Vagina (tissue), 2 donors: ENCODE measurements at places on chromosomes 11 and 22. TPM values are rescaled to one million over a fixed set of nuclear protein-coding genes. Genes with fewer than 3 reads are reported as not detected.

- no peaks in the 10 kb centered on the region for H3K27me3 ChIP-seq
- peak overlapping the region; percentile 43 for H3K27ac ChIP-seq
- no peak for DNase-seq
- H3K36me3 ChIP-seq = no peaks in the 10 kb centered on the region
- no peak overlapping the region for H3K4me3 ChIP-seq
- peaks cover 9% of the 10 kb centered on the region for H3K4me1 ChIP-seq
These were observed 238.1 kb upstream of the BLID start for GRCh38 chr11:122354025-122354697.

DNA sequence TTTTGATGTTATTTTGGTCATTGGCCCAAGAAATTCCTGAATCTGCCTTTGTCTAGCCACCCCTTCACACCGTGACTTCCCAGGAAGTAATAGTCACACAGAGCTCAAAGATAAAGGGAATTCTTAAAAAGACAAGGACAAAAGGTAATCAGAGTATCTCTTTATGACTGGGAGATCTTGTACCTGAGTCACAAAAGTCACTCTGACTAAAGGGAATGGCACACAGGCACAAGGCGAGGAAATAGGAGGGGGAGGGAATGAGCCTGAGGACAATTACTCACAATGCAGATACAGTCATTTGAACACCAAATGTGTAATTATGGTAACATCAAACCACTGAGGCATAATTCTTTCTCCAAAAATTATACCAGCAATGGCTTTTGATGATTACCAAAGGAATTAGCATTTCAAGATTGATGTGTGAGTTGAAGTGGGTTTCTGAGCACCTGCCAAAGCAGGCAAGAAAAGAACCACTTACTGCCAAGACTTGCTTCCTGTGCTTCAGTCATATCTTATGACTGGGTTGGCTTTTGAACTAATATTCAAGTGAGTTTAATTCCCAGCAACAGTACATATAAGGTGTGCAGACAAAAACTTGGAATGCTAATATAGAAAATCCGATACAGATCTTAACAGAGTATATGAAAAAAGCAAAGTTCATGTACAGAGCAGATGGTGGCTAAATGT, 856.4 kb downstream of the LRRC4C start:
- H3K27ac ChIP-seq = no peak overlapping the region
- DNase-seq = no peak
- H3K4me1 ChIP-seq = no peaks in the 10 kb centered on the region
- no peaks in the 10 kb centered on the region for H3K36me3 ChIP-seq

GRCh38 chr11:101516546-101516945, 67.3 kb downstream of the TRPC6 start:
- H3K27me3 ChIP-seq = no peaks in the 10 kb centered on the region
- no peaks in the 10 kb centered on the region for H3K4me1 ChIP-seq
- H3K4me3 ChIP-seq = no peak overlapping the region
- H3K36me3 ChIP-seq = no peaks in the 10 kb centered on the region
- H3K27ac ChIP-seq = no peak overlapping the region
- no peak for DNase-seq

DNA sequence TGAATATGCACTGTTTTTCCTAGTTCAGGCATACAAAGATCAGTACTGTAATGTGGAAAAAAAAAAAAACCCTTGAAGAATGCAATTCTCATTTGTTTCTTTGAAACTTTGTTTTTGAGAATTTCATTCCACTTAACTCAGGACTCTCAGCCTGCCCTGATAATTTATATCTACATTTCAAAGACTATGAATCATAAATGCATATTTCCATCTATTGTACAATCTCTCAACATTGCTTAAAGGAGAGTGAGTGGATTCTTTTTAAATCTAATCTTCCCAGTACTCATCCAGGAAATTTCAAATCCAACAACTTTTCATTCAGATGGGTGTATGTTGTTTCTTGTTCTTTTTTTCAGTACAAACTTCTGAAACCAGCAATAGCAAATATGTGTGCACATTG, 322.2 kb upstream of the DDI1 start:
- no peaks in the 10 kb centered on the region for H3K27me3 ChIP-seq
- H3K4me1 ChIP-seq = no peaks in the 10 kb centered on the region
- no peaks in the 10 kb centered on the region for H3K36me3 ChIP-seq

DNA sequence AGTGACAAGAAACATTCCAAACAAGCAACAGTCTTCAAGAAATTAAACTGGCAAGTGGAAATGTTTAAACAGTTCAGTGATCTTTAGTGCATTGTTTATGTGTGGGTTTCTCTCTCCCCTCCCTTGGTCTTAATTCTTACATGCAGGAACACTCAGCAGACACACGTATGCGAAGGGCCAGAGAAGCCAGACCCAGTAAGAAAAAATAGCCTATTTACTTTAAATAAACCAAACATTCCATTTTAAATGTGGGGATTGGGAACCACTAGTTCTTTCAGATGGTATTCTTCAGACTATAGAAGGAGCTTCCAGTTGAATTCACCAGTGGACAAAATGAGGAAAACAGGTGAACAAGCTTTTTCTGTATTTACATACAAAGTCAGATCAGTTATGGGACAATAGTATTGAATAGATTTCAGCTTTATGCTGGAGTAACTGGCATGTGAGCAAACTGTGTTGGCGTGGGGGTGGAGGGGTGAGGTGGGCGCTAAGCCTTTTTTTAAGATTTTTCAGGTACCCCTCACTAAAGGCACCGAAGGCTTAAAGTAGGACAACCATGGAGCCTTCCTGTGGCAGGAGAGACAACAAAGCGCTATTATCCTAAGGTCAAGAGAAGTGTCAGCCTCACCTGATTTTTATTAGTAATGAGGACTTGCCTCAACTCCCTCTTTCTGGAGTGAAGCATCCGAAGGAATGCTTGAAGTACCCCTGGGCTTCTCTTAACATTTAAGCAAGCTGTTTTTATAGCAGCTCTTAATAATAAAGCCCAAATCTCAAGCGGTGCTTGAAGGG, 6.0 kb downstream of the MALAT1 start:
- H3K4me3 ChIP-seq = peak overlapping the region; percentile 77
- no peaks in the 10 kb centered on the region for H3K27me3 ChIP-seq
- no peak for DNase-seq
- H3K4me1 ChIP-seq = peaks cover 43% of the 10 kb centered on the region

DNA sequence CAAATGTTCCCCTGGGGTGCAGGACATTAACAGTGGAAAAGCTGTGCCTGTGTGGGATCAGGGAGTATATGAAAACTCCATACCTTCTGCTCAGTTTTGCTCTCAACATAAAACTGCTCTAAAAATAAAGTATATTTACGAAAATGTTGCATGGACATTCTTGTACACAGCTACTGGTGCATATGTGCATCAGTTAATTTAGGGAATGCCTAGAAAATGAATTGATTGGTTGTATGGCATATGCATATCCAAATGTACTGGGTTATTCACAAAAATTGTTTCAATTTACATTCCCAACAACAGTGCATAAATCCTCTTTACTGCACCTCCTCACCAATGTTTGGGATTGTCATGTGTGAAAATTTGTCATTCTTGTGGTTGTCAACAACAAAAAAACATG, 251.1 kb upstream of the MPPED2 start:
- H3K4me3 ChIP-seq = no peak overlapping the region
- no peak for DNase-seq
- H3K4me1 ChIP-seq = no peaks in the 10 kb centered on the region
- H3K27ac ChIP-seq = no peak overlapping the region
- H3K27me3 ChIP-seq = no peaks in the 10 kb centered on the region

- peaks cover 14% of the 10 kb centered on the region for H3K4me1 ChIP-seq
- DNase-seq = no peak
- H3K27ac ChIP-seq = no peak overlapping the region
- no peaks in the 10 kb centered on the region for H3K27me3 ChIP-seq
- H3K4me3 ChIP-seq = no peak overlapping the region
These were observed 4.7 kb downstream of the ANO1 start for GRCh38 chr11:70082829-70083228.

The TRIM49 gene
- total RNA-seq = not detected

The CHRNA10 gene
- total RNA-seq = not detected

The P2RX3 gene
- not detected for total RNA-seq

The DSCAML1 gene
- total RNA-seq = 0.25 TPM

The ACRV1 gene
- total RNA-seq = not detected

The IFITM10 gene
- 4.9 TPM for total RNA-seq

The CHRDL2 gene
- total RNA-seq = 3.7 TPM
